KBM-7 (cell line): ENCODE measurements at places on chromosomes 6 and 20.
A peak's percentile ranks its signal among the peaks of the same experiment; 100 is the strongest.

DNA sequence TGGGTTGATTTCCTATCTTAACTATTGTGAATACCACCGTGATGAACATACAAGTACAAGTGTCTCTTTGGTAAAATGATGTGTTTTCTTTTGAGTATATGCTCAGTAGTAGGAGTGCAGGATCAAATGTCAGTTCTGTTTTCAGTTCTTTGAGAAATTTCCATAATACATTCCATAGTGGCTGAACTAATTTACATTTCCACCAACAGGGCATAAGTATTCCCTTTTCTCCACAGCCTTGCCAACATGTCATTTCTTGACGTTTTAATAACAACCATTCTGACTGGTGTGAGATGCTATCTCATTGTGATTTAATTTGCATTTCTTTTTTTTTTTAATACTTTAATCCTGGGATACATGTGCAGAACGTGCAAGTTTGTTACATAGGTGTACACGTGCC lies 268.8 kb downstream of the CENPW start:
- DNase-seq = no peak

DNA sequence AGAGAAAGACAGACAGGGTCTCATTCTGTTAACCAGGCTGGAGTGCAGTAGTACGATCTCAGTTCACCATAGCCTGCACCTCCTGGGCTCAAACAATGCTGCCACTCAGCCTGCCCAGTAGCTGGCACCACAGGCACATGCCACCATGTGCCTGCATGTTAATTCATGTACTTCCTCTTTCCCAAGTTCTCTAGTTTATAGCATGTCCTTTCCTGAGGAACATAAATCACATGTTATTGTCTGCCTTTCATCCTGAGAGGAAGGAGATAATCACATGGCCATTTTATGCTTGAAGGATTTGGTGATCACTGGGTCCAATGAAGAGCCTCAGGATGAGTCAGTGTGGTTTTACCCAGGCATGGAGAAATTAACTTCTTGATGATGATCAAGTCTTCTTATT lies 47.9 kb downstream of the COL11A2 start:
- DNase-seq = peak; percentile 87

DNA sequence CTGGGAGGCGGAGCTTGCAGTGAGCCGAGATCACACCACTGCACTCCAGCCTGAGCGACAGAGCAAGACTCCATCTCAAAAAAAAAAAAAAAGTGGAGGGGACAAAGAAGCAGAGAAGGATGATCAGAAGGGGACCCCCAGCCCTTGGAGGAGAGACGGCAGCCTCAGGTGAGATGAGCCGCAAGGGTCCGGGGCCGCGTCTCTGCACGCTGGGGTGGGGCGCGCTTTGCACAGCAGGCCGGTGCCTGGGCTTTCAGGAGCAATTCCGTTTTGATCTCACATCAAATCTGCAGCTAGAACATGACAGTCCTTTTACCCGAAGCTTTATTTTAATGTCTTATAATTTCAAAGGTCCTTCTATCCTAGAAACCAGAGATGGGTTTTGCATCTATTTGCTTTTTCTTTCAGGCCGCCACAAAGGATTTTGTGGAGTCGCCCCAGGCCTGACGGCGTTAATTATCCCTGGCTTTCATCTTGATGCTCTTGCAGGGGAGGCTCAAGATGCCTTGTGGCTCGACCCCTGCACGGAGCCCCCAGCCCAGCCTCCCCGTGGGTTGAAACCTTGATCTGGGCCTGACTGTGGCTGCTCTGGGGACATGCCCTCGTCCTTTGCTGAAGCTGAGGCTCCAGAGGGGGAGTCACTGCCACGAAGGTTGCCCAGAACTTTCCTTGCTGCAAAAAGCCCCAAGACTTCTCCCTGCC lies 17.3 kb downstream of the HRH3 start:
- no peak for DNase-seq

GRCh38 chr20:23488470-23488869 lies 2.4 kb upstream of the CST8 start:
- DNase-seq = no peak

GRCh38 chr6:170483413-170483812 lies 69.7 kb downstream of the PSMB1 start:
- DNase-seq = no peak

DNA sequence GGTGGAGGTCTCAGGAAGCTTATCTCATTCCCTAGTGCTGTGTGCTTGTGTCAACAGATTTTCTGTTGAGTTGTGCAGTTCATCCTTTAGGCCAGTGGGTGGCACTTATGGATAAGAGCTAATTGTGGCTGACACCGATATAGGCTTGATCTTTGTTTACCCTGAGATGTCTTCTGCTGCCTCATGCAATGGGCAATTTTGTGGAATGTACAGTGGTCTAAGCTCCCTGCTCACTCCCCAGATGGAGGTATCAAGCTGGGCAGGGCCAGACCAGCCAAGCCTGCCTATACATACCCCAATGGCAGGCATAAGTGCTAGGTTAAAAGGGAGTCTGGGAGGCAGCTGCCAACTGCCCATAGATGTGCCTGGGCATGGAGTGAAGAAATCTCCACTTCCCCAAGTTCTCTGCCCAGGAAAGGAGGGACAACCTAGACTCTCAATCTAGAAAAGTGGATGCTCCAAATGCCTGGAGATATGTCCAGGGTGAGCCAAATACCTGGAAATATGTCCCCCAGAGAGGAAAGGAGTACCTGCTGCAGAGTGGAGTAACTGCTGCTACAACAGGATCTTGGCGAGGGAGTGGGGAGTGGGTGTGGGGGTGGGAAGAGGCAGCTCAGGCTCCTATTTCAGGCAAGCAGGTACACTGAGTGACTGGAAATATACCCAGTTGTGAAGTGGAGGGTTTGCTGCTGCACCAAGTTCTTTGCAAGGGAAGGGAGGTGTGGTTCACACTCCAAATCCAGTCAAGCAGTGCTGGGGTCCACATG lies 53.2 kb upstream of the ARG1 start:
- peak; percentile 55 for DNase-seq

DNA sequence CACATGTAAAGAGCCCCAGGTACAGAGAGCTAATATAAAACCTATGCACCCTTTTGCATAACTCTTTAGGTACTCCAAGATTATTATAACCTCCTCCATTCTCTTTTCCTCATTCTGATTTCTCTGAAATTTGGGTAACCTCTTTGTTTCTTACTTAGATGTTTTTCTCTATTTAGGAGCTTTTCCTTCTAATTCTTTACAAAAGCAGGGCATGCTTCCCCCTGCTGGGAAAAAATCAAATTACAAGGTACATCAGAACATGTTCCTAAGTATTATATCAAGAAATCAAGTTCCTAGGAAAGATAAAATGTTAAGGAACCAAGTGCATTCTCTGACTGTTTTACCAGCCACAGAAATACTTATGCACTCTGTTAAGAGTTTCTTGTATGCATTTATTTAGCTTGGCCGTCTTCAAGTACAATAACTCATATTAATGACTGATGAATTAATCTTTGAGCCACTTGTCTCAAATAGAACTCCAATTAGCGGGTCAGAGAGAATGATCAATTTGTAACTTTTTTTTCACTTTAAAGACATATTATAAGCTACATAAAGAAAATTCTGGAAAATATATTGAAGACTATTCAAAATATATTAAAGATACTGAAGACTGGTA lies 2.1 kb downstream of the KHDRBS2 start:
- peak; percentile 77 for DNase-seq

DNA sequence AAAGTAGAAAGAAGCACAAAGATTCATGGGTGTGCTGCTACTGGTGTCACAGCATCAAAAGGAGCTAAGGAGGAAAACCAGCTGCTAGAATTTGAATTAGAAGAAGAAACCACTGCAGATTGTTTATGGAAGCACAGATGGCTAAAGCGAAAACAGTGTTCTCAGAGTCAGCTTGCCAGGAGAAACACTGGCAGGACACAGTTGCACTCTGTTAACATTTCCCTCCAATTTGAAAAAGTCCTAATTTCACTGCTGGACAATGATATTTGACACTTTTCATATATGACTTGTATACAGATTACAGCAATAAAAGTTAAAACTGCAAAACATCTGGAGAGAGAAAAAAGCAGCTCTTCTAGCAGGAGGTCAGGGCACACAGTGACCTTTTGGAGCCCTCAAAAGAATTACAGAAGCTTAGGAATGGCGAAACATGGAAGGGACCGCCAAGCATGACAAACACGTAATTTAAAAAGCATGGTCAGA lies 314.5 kb downstream of the COL12A1 start:
- no peak for DNase-seq

GRCh38 chr6:2441601-2442475 lies 196.4 kb upstream of the GMDS start:
- no peak for DNase-seq

DNA sequence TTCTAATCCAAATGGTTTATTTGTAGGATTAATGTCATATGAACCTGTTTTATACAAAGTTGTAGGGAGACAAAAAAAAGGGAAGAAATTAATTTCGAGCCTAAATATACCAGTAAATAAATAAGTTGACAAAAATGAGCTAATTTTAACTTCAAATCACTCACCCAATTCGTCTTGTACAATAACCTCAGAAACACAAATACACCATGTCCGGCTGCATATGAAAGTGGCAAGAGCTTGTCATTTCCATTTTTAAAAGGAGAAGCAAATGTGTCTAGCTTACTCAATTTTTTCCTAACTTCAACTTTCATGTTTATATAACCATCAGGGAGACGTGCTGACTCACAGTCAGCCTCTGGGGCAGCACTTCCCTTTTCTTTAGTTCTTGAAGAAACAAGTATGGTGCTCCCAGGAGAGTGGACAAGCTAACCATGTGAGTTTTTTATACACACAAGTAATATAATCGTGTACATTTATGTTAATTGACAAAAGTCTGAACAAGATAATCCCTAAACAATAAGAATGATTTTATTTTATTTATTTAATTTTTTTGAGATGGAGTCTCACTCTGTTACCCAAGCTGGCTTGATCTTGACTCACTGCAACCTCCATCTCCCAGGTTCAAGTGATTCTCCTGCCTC lies 55.5 kb upstream of the SGK1 start:
- peak; percentile 90 for DNase-seq

DNA sequence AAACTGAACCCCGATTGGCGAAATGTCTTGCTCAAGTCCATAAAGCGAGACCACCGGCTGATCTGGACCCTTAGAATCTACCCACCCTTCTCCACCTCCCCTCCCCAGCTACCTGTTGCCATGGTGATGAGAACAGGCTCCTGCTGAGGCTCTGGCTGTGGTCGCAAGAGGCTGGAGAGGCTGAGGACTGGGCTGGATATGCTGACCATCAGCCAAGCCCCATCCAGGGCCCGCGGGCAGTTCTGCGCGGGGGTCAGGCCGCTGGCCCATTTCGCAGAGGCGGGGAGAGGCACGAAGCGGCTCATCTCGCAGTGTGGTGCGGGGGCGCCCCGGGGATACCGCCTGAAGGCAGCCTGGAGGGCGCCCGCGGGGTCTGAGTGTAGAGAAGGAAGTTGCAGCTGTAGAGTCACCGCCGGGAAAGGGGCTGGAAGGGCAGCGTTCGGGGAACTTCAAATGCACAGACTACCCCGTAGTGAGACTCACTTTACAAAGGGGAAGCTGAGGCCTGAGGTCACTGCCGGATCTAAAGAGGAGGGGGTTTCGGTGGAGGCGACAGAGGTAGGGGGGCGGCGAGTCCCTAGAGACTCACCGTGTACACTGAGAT lies 671 bp downstream of the TAPBP start:
- DNase-seq = peak; percentile 77

- DNase-seq = peak; percentile 46
Observed at GRCh38 chr6:1381481-1382330, 7.7 kb upstream of the FOXF2 start.

- no peak for DNase-seq
Observed at GRCh38 chr20:2342243-2342642, 38.5 kb upstream of the TGM6 start.

DNA sequence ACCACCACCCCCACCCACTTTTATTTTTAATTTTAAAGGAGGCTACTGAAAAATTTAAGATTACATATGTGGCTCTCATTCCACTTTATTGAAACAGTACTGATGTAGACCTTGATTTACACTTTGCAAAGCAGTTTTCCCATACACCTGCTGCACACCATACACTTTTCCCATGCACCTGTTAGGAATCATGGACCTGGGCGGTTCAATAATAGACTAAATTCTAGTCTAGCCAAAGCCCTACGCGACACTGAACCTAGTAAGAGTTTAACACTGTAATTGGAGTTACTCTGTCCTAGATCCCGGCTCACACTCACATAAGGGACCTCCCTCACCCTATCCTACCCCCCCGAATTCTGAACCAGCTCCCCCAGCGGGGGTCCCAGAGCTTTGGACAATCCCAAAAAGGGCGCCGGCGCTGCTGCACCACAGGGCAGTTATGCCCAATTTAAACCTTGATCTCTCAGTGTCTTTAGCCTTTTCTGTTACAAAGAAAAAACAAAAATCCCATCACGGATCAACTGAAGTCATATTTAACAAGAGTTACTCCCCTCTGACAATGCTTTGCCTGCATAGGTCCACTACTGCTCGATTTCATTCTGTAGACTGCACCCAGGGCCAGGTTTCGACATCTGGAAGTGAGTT lies 2.4 kb upstream of the GCLC start:
- no peak for DNase-seq

DNA sequence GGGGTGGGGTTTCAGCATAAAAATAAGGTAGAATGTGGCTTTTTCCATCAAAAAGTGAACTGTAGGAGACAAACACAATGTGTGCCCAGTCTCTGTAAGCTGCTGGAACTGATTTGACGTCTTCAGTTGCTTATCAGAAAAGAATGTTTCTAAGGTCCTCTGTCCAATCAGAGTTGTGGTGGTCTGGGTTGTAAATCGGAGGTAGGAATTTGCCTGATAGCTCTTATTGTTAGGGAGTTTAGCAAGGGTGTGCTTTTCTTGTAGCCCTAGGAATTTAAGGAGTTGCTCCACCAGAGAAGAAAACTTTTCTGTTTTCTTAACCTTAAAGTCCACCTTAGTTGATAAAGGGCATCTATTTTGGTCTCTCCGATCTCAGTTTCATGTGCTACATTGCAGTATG lies 10.4 kb upstream of the SSTR4 start:
- DNase-seq = no peak

DNA sequence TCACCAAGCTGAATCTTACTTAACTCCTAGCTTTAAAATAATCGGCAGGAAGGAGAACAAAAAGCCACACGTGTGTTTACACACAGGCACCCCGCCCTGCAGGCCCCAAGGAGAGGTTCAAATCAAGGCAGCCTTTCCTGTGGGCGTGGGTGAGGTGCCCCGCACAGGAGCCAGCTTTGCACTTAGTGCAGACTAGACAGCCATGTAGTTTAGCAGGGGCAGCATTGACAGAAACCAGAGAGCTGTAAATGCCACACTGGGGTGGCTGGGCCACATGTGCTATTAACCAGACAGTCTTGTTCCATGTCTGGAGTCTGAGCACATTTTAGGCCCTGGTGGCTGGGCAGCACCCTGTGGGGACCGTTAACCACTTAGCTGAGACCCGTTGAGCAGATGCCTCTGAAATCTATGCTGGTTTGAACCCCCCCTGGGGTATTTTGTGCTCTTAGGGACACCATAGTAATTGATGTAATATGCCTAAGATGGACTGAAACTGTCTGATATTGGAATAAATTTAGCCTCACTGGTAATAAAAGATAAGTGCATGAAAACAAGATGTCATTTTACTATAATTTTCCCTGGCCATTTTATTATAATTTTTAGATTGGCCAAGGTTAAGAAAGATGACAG lies 106.4 kb upstream of the KCNG1 start:
- no peak for DNase-seq
